ENCODE measurements at places on chromosomes 7 and 10.

DNA sequence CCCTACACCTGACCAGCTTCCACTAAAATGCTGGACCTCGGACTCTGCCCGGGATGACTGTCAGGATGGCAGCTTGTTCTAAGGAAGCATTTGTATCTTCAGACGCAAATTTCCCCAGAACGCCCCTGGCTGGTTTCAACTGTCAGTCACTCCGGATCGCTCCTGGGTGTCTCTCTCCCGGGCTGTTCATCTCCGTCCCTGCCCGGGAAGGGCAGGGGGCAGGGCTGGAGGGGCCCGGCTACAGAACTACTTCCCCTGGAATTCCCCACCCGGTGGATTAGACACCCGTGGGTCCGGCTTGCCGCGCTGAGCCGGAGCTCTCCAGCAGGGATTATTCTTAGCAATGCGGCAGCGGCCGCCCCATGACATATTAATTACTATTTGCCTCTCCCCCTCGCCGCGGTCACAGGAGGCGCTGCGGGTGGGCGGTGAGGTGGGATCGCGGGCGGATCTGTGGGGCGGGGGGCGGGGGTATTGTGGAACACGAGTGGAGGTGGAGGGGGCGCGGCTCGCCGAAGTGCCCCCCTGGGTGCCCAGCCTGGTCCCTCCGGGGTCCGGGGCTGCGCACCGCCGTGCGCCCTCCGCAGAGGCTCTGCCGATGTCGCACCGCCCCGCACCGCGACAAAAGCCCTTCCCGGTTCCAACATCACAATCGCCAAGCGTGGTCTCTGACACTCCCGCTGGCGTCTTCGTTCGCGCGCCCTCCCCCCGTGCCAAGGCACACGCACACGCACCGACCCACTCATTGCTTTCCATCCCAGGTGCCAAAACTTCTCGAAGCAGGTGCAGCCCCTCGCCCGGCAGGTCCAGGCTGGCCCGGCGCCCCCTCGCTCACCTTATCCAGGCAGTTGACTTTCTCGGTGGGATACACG lies 276.1 kb upstream of the NEBL start:
- DNase-seq: peak; percentile 70

DNA sequence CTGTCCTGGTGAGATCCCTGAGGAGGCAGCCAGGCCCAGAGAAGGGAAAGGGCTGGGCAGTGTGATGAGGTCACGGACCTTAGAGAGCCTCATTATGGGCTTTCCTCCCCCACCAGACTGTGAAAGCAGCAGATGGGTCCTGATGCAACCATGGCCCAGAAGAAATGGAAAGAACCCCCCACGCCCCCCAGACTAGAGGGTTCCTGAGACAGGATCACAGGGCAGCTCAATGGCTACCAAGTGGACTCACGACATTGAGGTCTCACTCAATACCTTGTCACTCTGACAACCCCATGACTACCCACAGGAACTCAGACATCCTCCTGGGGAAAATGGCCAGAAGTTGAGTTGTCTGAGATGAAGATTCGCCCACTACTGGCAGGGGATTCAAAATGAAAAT lies 36.7 kb downstream of the FAM241B start:
- no peak for DNase-seq

DNA sequence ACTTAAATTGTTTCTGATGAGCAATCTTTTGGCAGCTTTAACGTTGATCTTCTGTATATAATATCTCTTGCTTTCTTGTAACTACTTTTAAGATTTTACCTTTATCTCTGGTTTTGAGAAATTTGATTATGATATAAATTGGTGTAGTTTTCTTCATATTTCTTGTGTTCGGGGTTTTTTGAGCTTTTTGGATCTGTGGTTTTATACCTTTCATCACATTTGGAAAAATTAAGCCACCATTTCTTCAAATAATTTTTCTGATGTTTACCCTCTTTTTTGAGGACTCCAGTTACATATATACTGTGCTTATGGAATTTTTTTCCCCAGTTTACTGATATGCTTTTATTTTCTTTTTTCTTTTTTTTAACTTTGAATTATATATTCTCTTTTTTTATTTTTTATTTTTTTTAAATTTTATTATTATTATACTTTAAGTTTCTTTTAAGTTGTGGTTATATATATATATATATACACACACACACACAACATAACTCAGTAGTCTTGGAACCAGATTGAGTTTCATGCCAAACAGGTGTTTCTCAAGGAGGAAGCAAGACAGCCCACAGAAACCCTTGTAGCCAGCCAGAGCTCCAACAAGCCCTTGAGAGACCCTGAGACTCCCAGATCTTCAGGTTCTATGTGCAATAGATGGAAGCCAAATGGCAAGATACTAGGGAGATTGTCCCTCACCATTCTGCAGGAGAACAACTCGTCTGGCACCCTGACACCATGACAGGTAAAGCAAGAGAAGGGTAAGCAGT lies 27.5 kb upstream of the NME8 start:
- DNase-seq: no peak

- DNase-seq: peak; percentile 56
These were observed 7.4 kb downstream of the SH3PXD2A start for GRCh38 chr10:103847909-103848468.

GRCh38 chr10:49099046-49099445 lies 16.3 kb downstream of the VSTM4 start:
- DNase-seq: no peak

DNA sequence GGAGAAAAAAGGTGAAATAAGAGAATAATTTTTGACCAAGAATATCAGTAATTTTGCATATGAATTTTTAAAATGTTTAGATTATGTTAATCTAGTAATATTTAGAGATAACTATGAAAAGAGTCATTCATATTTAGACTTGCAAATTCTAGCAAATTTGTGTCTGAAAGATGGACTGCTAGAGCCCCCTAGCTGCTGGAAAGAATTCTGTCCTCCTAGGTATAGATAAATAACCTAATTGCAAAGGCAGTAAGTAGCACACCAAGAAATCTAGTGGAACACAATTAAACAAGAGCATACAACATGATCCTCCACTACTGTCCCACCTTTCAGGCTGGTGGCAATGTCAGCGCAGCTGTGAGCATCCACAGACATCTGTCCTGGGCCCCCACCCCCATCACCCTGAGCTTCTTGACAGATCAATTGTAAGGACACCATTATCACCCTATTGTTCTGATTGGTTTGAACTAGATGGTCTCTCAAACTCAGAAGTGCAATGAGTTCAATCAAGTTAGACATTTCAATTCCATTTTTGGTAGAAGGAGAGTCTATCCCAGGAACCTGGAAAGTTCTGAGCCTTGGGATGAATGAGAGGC lies 15.0 kb upstream of the GFRA1 start:
- peak; percentile 60 for DNase-seq

DNA sequence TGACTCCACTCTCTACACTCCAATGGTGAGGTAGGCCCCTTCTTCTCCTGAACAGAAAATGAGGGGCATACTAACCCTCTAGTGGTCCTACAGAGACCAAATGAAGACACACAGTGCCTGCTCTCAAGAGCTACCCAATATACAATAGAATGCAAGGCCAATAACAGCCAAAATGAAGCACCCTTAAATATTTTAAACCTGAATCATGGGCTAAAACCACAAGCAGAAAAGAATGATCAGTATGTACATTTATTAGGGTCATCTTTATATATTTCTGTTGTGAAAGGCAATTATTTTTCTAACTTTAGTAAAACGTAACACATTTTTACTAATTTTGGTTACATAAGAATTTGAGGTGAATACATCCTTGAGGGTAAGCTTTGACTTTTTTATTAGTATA lies 49.9 kb upstream of the COL1A2 start:
- no peak for DNase-seq
